Hair follicle dermal papilla cell (primary cell): ENCODE measurements at places on chromosomes 16 and 17. TPM values are rescaled to one million over a fixed set of nuclear protein-coding genes. Genes with fewer than 3 reads are reported as not detected.

The KRTAP17-1 gene
- not detected in 2 replicates for total RNA-seq

The ZSCAN10 gene
- total RNA-seq, result not detected in 2 replicates

The MRPL28 gene
- 54.7 and 57.2 TPM in 2 replicates for total RNA-seq

The VWA3A gene
- total RNA-seq, result 0.24 and 0.32 TPM in 2 replicates

The KCNG4 gene
- total RNA-seq, result not detected in 2 replicates

The CCDC154 gene
- under 0.01 and 0.24 TPM in 2 replicates for total RNA-seq

The TRPV2 gene
- 63.8 and 64.4 TPM in 2 replicates for total RNA-seq

The UMOD gene
- not detected in 2 replicates for total RNA-seq

The MMP25 gene
- total RNA-seq, result 0.12 and 0.16 TPM in 2 replicates

The STH gene
- total RNA-seq, result not detected in 2 replicates

The HOXB5 gene
- 0.73 TPM in 1 of 2 replicates, not detected in the other for total RNA-seq

The PHF12 gene
- 39.2 and 41.4 TPM in 2 replicates for total RNA-seq

The RDM1 gene
- not detected in 2 replicates for total RNA-seq

The SDR42E2 gene
- total RNA-seq, result not detected in 2 replicates

The STAT3 gene
- total RNA-seq, result 203 and 277 TPM in 2 replicates

The PERCC1 gene
- not detected in 2 replicates for total RNA-seq

The DUSP3 gene
- total RNA-seq, result 67.3 and 75.3 TPM in 2 replicates

The HNF1B gene
- not detected in 2 replicates for total RNA-seq

The FADS6 gene
- total RNA-seq, result not detected in 2 replicates

The CMTM2 gene
- not detected in 2 replicates for total RNA-seq

The CCL15 gene
- not detected in 2 replicates for total RNA-seq

The CD300H gene
- not detected in 2 replicates for total RNA-seq

The PPP1R1B gene
- not detected in 2 replicates for total RNA-seq

The RAB11FIP3 gene
- total RNA-seq, result 21.6 and 24.3 TPM in 2 replicates

The NXN gene
- total RNA-seq, result 120 and 124 TPM in 2 replicates

The CLDN6 gene
- 0.12 and 0.16 TPM in 2 replicates for total RNA-seq

The NXPH3 gene
- total RNA-seq, result 0.49 and 0.85 TPM in 2 replicates

The CCL11 gene
- 0.61 TPM in 1 of 2 replicates, not detected in the other for total RNA-seq

The PPL gene
- total RNA-seq, result 40.3 and 41.9 TPM in 2 replicates

The TBKBP1 gene
- 13.8 and 19.1 TPM in 2 replicates for total RNA-seq

The ST6GALNAC2 gene
- total RNA-seq, result 0.65 and 3.3 TPM in 2 replicates

The CHST4 gene
- not detected in 2 replicates for total RNA-seq

The HEATR9 gene
- total RNA-seq, result not detected in 2 replicates

The GPR139 gene
- not detected in 2 replicates for total RNA-seq

The CRISPLD2 gene
- 160 and 200 TPM in 2 replicates for total RNA-seq

The KRTAP1-1 gene
- total RNA-seq, result not detected in 2 replicates
